ENCODE measurements at places on chromosomes 3 and 15. TPM values are rescaled to one million over a fixed set of nuclear protein-coding genes. Genes with fewer than 3 reads are reported as not detected.

GRCh38 chr15:77012117-77012712, 17.3 kb downstream of the PSTPIP1 start:
- DNase-seq: no peak

Gene ASB14
- not detected for total RNA-seq

Gene APOD
- total RNA-seq: 2.6 TPM

GRCh38 chr3:52145736-52146110, 8.5 kb downstream of the POC1A start:
- DNase-seq: no peak

GRCh38 chr3:50003824-50004223, 63.9 kb downstream of the RBM6 start:
- DNase-seq: no peak

Gene SCG5
- 2.2 TPM for total RNA-seq

DNA sequence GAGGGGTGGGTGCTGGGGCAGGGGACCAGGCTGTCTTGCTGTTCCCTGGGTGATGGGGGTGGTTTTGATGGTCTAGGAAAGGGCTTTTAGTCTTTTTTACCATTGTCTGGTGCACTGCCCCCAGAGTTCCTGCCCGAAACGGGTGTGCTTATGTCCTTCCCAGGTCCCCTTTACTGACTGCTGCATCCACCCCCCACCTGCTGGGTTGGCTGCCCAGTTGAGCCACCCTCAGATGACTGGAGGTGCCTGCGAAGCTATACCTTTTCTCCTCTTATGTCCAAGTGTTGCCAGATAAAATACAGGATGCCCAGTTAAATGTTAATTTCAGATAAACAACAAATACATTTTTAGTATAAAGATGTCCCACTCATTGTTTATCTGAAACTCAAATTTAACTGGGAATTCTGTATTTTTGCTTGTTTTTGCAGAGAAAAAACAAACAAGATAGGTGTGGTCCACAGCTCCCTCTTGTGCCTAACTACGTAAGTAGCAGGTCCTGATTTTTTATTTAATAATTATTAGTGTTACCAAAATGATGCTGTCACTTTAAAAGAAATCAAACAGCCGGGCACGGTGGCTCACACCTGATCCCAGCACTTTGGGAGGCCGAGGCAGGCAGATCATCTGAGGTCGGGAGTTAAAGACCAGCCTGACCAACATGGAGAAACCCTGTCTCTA, 6.1 kb upstream of the RPP14 start:
- no peak for DNase-seq

DNA sequence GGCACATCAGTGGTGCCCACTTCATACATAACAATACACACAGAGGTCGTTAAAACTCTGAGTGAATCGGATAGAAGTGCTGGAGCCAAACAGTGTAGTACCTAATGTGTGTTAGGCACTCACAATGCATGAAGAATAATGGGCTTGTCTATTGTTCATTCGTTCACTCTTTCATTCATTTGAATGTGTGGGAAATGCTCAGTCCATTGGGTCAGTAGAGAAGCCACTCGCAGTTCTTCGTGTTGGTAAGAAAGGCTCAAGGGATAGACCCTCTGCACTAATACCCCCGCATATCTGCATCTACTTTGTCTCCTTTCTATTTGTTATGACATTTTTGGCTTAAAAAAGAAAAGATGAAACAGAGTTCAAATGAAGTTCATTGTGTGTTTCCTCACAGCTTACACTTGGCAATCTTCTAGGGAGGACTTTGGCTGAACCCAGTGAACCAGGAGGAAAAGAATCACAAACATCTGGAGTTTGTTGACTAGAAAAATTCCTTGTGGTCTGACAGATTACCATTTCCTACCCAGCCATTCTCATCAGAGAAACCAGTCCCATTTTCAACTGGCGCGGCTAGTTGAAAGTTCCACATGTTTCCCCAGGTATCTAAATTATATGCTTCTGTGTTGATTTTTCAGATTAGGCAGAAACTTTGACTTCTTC, 32.8 kb upstream of the MFSD1 start:
- DNase-seq: no peak

GRCh38 chr15:69303337-69304181, 4.8 kb downstream of the PAQR5 start:
- DNase-seq: no peak

GRCh38 chr3:193046371-193046770, 128.7 kb upstream of the MB21D2 start:
- DNase-seq: no peak

DNA sequence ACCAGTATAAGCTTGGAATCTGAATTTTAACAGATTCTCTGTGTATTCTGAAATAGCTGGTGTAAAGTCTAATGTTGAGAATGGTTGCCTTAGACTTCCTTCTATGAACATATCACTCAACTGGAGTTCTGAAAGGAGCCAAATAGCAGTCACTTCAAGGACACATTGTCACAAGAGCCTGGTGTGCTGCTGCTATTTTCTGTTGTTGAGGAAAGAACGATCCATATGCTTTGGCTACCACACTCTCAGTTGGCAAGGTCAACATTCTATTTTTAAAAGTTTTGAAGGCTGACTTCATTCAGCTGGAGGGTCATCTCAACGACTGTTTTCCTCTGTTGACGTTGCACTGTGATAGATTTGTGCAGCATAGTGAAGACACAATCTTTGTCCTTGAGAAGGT, 248.7 kb downstream of the TUSC7 start:
- DNase-seq: no peak

DNA sequence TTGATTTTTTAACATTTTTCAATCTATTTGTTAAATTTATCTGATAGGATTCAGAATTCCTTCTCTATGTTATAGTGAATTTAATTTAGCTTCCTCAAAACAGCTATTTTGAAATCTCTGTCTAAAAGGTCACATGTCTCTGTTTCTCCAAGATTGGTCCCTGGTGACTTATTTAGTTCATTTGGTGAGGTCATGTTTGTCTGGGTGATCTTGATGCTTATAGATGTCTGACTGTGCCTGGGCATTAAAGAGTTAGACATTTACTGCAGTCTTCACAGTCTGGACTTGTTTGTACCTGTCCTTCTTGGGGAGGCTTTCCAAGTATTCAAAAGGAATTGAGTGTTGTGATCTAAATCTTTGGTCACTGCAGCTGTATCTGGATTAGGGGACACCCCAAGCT, 169.5 kb upstream of the C2CD4B start:
- DNase-seq: no peak

Gene LNP1
- 2.6 TPM for total RNA-seq

Gene MAGI1
- 2.0 TPM for total RNA-seq

- no peak for DNase-seq
Observed at GRCh38 chr15:34701536-34701935, 53.3 kb downstream of the GJD2 start.

Gene KBTBD12
- total RNA-seq: not detected

GRCh38 chr3:48446043-48446424, 503 bp upstream of the ATRIP start:
- no peak for DNase-seq

DNA sequence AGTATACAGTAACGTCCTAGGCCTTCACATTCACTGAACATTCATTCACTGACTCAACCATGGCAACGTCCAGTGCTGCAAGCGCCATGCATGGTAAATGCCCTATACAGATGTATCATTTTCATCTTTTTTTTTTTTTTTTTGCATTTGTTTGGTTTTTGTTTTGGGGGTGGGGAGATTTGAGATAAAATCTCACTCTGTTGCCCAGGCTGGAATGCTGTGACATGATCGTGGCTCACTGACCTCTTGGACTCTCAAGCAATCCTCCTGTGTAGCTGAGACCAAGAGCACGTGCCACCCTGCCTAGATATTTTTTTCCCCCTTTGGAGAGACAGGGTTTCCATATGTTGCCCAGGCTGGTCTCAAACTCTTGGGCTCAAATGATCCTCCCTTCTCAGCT, 37.4 kb downstream of the SUSD5 start:
- DNase-seq: no peak

GRCh38 chr3:48276911-48277641, 36.2 kb downstream of the ZNF589 start:
- no peak for DNase-seq

- DNase-seq: no peak
Observed at GRCh38 chr15:69561071-69561784, 108.6 kb downstream of the RPLP1 start.

Gene ZNF148
- total RNA-seq: 38.0 TPM

DNA sequence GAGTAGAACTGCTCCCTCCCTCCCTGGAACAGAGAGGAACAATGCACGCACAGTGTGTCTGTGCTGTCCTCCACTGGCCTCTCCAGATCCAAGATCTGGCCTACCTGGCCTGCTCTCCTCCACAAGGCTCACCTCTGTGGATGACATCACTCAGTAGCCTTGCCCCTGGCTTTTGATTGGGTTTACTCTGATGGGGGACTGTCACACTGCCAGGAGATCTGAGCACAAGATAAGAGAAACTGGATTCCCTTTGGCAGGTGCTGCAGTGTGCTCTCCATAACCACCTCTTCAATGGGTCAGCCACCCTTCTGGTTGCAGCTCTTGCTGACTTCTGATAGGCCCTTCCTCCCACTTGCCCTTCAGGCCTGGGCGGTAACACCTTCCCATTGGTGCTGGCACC, 22.6 kb upstream of the ANO10 start:
- DNase-seq: no peak

DNA sequence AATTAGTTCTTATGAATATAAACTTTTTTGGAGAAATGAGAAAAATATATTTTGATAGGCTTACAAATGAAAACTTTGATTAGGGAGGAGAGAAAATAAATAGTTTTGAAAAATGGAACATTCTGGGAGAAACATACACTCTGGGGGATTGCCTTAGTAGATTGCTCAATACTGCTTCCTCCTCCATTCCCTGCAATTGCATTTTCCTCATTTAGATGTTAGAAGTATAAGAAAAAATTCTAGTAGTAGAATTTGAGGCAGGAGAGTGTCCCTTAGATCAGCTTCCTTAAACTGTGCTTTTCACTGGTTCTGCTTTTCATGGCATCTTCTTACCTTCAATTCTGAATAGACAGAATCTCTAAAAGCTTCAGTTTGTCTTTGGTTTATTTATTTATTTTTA, 46.2 kb upstream of the CTDSPL2 start:
- no peak for DNase-seq

- DNase-seq: no peak
Observed at GRCh38 chr3:38543586-38543985, 47.4 kb downstream of the EXOG start.

Gene THRB
- not detected for total RNA-seq

DNA sequence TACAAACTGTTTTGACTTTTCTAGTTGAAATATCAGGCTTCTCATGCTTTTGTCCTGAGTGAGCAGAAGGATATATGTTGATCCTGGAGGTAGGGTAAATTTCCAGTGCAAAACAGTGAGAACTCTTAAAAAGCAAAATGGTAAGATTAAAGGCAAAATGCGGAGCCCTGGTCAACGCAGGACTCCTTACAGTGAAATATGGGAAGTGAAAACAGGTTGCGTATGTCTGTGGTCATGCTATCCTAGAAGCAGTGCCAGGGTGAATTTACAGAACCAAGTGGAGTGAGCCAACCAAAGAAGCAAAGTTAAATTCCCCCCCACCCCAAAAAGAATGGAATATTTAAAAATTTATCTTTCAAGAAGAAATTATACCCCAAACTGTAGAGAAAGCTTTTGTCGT, 256.4 kb downstream of the NR2F2 start:
- DNase-seq: no peak

- no peak for DNase-seq
Observed at GRCh38 chr3:32440611-32441350, 49.1 kb downstream of the CMTM7 start.

DNA sequence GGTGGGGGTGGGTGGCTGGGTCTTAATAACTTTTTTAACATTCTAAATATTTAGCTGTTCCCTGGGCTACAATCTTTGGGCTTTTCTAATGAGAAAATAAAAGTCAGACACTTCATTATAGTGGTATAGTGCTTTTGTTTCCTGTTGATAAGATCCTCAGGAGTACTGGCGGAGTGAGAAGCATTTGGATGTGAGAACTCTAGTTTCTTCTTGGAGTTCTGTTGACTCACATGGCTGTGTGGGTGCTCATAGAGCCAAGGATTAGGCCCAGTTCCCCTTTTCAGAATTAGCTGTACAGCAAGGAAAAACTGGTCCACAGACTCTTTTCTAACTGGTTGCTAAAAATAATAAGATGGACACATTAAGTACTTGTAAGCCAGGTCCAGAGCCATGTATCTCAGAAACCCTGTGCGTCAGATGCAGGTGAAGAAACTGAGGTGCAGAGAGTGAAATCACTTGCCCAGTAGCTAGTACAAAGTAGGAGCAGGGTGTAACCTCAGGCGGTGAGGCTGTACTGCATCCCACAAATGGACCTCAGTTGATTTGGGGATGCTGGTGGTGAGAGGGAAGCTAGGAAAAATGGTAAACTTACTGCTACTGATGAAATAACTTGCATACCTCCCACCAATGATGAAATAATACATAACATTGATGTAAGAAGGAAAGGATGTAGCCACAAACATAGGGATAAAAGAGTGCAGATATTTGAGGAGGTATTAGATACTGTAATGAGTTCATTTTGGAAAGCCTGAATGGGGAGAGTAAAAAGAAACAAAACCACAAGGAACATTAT, 2.3 kb downstream of the ITPR1 start:
- DNase-seq: no peak

Gene GRIP2
- total RNA-seq: not detected

GRCh38 chr15:85622221-85622831, 172.4 kb downstream of the KLHL25 start:
- DNase-seq: no peak

Gene CNTN6
- total RNA-seq: not detected
